Forelimb muscle (tissue), 1 donor: ENCODE measurements at places on chromosomes 2 and 18. TPM values are rescaled to one million over a fixed set of nuclear protein-coding genes. Genes with fewer than 3 reads are reported as not detected.

DNA sequence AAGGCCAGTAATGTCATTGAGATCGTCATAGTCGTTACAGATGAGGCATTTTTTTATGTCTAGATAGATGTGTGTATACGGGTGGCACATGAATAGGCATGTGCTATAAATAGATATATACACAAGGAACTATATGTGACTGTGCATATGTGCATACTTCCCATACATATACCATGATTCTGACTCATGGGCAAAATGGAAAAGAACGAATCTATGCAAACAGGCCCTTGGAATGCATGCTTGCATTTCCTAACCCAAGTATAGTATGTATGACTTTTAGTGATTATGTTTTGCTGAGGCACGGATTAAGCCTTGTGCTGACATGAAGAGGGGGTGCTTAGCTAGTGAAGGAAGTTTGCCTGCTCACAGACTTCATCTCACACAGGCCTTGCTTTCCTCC lies 111.7 kb downstream of the BCL11A start:
- DNase-seq = no peak

DNA sequence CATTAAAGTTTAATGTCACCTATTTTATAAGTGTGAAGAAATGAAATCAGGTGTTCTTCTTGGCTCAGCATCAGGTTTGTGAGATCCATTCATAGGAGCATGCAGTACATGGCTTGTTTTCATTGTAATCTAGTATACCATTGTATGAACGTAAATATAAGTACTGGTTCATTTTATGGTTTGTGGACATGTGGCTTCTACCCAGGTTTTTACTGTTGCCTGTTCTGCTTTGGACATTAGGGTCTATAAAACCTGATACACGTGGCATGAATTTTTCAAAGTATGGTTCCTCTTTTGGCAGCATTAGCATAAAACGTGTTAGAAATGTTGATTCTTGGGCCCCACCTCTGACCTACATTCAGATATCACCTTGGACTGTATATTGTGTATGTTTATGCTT lies 175.5 kb downstream of the PRPF40A start:
- DNase-seq = no peak

DNA sequence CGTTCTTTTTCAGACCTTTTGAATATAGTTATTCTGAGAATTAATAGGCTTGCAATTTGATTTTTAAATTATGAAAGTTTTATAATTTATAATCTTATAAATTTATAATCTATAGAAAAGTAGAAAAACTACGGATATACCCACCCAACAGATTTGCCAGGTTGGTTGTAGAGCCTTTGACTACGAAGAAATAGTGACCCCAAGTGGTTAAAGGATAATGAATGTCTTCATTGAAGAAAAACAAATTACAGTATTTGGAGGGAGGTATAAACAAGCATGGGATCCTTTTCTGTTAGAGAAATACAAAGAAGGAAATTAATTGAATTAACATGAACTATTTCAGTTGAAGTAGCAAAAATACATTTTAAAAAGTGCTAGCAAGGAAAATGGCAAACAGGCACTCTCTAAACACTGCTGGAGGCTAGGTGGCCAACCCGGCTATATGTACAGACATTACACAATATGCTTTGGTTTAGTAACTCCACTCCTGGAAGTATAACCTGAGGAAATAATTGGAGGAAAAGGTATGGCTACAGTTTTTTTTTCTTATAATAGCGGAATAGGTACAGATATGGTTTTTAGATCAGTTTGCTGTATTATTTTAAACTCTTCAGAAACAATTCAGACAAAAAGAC lies 110.9 kb downstream of the MIB1 start:
- DNase-seq = no peak

- DNase-seq = no peak
Measured at GRCh38 chr2:120262761-120263428, 10.2 kb downstream of the RALB start.

DNA sequence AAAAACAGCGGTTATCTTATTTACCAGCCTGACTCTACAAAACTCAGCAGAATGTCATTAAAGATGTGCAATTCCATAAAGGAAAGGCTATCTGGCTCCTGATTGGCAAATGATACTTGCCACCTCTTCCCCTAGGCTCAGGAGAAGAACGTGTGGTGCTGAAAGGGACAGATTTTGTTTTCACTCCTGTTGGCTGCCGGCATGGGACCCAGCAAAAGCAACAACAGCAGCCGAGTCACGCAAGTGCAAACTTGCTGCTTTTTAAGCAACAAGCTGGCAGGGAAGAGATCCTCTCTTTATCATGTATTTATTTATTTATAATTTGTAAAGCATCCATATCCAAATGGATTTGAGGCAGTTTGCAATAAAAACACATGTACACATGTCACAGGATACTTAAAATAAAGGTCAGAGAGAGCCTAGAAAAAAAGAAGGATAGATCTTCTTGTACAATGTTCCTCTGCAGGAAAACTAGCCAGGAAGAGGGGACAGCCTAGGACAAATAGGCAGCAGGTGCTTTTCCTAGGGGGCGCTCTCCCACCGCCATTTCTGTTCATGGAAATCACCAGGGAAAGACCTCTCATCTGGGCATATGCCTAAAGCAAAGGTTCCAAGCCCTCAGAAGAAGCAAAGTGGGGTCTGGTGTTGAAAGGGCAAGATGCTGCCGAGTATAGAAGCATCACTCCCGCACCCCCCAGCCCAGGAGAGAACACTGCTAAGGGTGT lies 799.3 kb downstream of the BCL11A start:
- no peak for DNase-seq

GRCh38 chr2:104412384-104412783 lies 441.5 kb upstream of the POU3F3 start:
- DNase-seq = no peak

DNA sequence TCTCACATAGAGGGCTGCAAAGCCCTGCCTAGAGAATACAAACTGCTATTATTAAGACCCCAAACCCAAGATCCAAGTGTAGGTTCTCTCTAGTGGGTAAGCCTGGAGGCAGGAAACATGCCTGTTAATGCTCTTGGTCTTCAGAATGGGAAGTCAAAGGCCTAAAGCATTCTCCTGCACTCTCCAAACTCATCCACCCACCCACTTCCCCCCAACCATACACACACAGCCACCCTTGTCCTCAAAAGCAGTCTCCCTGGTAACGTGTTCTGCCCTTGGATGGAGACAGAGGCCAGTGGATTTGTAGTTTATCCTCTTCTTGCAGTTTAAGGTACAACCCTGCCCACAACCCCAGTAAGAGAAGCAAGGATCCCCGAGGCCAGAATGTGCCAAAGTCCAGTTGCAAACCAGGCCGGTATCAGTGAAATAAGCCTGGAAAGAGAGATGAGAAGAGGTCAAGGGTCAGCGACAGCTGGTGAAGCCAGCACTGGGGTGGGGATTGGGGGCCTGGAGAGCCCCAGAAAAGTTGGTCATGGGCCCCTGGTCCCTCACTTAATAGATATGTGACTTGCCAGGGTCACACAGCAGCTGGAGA lies 23.0 kb downstream of the TMEM247 start:
- DNase-seq = no peak

DNA sequence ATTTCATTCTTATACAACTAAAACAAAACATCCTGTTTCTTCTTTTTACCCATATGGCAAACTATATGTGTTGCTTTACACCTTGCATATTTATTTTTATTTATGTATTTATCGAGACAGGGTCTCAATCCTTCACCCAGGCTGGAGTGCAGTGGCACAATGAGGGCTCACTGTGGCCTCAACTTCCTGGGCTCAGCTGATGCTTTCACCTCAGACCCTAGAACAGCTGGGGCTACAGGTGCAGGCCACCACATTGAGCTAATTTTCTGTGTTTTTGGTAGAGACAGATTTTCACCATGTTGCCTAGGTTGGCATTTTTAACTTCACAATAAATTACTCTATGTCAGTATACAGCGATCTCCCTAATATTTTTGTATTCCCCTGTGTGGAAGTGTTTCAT lies 522.0 kb downstream of the MBD2 start:
- no peak for DNase-seq

DNA sequence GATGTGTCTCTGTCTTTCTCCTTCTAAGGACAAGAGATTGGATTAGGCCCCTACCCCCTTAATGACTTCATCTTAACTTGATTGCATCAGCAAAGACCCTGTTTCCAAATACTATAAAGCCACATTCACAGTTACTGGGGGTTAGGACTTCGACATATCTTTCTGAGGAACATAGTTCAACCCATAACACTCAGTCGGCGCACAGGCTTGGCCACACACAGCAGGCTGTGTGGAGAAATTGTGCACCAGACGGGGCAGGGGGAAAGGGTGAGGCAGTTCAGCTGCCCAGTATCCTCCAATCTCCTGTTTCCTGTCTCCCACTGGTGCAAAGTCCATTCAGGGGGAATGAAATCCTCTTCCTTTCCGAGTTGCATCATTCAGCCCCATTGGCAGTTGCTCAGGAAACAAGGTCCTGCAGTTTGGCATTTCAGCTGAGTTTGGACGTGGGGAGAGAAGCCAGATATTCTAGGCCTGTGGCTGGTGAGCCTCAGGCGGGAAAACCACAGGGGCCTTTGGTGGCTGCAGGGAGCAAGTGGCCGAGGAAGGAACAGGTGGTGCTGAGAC lies 9.4 kb upstream of the RAPGEF4 start:
- DNase-seq = no peak

GRCh38 chr2:15555760-15556193 lies 5.4 kb downstream of the NBAS start:
- DNase-seq = no peak

- DNase-seq = no peak
Measured at GRCh38 chr18:32391126-32391525, 79.6 kb downstream of the GAREM1 start.

- peak; percentile 56 for DNase-seq
Measured at GRCh38 chr18:12702221-12703095, at the start of the genes CEP76 and PSMG2. TSS of gene CEP76 (minus strand) at chr18:12702723. CDS start at chr18:12702548, 175 bp downstream. TSS of gene PSMG2 (plus strand) at chr18:12703042. CDS start at chr18:12703108, 66 bp downstream.

- DNase-seq = no peak
Measured at GRCh38 chr18:79897940-79898625, 53.4 kb downstream of the SLC66A2 start.

DNA sequence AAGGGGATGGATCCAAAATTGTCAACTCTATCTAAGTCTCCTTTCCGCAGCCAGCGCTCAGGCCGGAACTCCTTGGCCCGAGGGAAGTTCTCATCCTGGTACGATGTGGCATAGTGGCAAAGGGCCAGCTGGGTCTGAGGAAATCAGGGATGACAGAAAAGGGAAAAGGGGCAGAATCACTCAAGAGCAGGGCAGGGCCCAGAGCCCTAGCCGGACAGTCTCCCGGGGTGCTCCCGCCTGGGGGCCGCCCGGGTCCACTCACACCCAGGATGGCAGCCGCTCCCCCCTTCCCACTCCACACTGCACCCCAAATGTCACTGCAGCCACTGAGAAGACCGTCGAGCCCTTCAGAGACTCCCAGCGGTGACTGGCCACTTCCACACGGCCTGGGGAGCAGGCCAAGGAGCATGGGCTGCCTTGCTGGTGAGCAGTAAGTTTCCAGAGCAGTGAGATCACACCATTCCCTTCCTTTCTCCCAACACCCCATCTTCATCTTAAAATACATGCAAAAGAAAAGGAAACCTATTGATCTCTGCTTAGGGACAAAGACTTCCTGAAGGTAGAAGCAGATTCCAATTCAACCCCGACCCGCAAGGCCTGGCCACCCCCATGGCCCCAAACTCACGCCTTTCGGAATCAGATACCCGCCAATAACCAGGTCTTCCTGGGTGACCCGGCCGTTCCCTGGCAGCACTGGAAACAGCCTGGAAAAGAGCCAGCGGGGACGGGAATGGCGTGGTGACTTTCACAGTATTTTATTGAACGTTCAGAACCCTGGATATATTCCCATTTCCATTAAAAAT lies 26.7 kb downstream of the CYP27C1 start:
- DNase-seq = no peak

- DNase-seq = no peak
Measured at GRCh38 chr2:212998626-212999359, 152.6 kb downstream of the IKZF2 start.

DNA sequence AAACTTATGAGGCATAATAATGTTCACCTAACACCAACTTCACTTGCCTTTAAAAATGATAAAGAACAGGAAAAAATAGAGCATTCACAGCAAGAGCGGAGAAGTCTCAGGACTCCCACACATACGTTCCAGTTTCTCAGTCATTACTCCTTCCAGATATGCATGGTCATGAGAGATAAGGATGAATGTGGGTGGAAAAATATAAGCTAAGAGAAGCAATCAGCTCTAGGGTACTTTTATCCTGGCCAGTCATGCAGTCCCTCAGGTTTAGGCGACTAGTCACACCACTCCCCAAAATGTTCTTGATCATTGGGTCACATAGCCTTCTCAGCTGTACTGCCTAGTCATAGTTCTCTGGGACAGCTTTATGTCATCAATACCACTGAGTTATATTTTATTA lies 29.2 kb upstream of the CCDC178 start:
- DNase-seq = no peak

SERPINB12 gene
- 0.53 TPM for polyA plus RNA-seq

TOGARAM2 gene
- 1.9 TPM for polyA plus RNA-seq

FBXO48 gene
- polyA plus RNA-seq = 1.6 TPM

ALPP gene
- polyA plus RNA-seq = not detected

DLX2 gene
- 0.11 TPM for polyA plus RNA-seq

EMILIN2 gene
- polyA plus RNA-seq = 22.4 TPM

RASGRP3 gene
- 29.9 TPM for polyA plus RNA-seq
